ENCODE measurements at places on chromosomes 7 and 10.

DNA sequence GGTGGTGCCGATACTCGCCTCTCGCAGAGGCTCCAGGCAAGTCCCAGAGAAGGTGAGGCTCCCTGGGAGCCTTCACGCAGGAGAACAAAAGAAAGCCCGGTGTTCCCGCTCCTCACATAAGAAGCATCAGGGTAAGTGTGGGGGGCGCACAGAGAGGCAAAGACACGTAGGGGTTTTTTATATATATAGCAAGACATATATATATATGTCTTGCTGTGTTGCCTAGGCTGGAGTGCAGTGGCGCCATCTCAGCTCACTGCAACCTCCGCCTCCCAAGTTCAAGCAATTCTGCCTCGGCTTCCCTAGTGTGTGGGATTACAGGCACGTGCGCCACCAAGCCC lies 61.3 kb downstream of the PDIA4 start:
- no peak for DNase-seq

- DNase-seq, result no peak
Observed at GRCh38 chr7:155489862-155490696, 32.1 kb downstream of the EN2 start.

DNA sequence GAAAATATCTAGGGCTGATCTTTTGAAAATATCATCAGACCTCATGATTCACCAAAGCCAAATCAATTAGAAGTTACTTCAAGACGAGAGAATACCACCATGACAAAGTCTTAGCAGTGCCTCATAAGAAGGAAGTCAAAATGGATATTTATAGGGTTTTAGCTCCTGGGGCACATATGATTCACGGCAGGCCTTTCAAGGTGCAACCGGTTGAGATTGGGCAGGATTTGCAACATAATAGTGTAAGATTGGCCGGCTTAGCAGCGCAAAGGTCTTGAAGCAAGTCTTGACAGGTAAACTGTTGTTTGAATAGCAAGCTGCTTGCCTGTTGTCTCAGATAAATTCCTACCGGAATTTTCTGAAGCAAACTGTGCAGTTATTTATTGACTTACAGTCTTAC lies 17.5 kb downstream of the ADRB1 start:
- no peak for DNase-seq

DNA sequence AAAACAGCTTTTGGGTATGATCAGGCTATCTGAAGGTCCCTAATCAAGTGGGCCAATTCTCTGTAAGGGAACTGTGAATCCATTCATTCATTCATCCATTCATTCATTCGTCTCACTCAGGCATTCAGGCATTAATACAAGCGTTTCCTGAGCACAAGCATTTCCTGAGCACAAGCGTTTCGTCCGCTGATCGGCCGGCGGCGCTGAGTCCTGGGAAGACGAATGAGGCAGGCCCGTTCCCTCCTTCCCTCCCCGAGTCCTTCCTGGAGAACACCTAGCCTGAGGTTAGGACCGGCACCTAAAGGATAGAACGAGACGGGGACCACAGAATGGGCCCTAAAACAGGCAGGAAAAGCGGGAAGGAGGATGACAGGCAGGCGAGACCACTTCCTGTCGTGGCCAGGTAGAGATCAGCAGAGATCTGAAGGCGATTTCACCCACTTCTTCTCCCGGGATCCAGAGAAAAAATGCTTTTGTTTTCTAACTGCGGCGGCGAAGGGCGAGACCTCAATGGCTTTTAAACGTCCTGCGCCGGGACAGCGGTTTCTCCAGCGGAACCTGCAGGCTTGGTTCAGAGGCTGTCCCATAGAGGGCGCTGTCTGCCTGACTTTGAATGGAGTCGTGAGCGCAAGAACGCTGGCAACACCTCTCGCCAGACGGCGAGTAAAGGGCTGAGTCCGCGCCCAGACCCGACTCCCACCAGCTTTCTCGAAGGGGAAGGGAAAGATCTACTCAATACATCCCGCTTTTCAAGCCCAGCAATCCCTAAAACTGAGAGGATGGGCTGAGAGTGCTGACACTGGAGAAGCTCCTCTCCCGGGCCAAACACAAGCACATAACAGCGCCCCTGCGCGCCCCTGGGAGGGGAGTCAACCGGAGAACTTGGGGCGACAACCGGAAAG lies 2.9 kb upstream of the HMX3 start:
- DNase-seq, result no peak

DNA sequence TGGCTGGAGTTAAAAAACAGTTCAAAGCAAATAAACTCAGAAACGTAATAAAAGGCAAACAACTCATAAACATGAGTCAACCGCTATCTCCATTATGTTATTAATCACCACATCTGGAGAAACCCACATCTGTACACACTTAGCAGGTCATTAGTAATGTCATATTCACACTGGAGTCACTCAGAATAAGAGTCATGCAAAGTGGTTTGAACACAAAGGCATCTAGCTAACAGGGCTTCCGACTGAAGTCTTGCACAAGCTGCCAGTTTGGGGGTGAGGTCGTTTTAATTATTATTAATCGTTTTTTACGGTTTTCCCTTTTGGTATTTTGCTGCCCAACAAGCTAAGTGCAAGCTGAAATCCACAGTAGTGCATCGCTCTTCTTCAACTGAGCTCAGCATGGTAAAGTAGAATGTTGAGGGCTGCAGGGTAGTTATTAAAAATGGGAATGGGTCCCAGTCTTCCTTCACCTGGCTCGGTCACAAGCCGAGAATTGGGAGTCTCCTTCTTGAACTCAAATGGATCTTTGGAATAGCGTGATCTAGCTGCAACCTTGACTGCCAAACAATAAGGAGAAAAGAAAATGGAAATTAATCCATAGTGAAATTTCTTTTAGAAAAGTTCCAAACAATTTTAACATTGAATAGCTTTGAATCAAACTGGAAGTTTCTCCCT lies 663.5 kb downstream of the KCNMA1 start:
- no peak for DNase-seq

GRCh38 chr10:57743711-57744110 lies 524.0 kb downstream of the IPMK start:
- DNase-seq, result no peak

GRCh38 chr7:4561795-4562194 lies 120.3 kb upstream of the FOXK1 start:
- DNase-seq, result no peak

DNA sequence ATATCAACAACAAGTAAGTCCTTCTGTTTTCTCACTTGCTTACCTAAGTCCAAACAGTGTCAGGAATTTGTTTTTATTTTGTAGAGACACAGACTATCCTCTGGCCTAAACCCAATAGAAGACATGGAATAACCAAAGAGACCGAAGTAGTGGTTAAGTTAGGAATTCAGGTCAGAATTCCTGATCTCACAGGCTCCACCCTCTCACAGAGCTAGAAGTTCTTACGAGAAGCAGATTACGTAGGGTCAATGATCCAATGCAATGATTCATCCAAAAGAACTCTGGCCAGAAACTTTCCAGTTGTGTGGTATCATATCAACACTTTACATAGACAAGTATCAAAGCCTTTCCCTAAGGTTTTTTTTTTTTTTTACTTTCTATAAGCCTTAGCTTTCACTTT lies 73.8 kb downstream of the IQUB start:
- no peak for DNase-seq

DNA sequence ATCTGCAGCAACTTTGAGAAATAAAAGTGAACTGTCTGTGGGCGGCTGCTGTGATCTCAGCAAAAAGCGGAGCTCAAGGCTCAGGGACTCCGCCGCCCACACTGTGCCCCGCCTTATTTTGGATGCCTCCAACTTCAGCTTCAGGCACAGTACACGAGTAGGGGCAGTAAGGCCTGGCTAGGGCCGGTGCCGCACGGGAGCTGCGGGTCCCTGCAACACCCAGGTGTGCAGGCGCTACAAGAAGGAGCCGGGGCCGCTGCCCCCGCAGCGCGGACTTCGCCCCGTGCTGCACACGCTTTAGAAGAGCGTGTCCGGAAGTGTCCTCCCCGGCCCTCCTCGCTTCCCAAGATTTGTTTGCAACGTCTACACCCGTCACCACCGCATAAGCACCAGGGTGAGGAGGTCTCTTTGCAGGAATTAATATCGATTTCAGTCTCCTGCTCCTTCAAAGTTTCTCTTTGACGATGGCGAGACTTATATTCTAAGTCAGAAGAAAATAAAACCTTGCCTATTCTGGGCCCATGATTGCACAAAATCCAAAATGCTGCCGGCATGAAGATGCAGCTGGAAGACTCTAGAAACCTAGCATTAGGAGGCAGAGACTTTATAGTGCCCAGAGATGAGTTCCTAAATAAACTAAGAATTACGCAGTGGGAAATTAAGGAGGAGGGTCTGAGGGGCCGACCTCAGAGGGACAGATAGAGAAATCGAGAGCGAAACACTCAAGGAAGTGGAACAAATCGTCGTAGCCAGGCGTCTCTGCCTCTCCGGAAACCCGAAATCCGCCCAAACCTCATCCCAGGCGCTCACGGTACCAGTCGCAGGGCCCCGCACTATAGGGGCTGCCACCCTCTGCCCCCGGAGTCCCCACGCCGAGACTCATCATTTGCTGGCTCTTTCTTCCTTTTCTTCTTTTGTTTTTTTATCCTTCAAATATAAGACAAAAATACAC lies 6.4 kb downstream of the VAX1 start:
- DNase-seq, result no peak

GRCh38 chr10:17561111-17561510 lies 56.1 kb downstream of the HACD1 start:
- no peak for DNase-seq

Measured in NCI-H2081 treated with DMSO at 0.1 percent for 48 hours (cell line).